Endothelial cell (in vitro differentiated cells): ENCODE measurements at places on chromosomes 1 and 21.

DNA sequence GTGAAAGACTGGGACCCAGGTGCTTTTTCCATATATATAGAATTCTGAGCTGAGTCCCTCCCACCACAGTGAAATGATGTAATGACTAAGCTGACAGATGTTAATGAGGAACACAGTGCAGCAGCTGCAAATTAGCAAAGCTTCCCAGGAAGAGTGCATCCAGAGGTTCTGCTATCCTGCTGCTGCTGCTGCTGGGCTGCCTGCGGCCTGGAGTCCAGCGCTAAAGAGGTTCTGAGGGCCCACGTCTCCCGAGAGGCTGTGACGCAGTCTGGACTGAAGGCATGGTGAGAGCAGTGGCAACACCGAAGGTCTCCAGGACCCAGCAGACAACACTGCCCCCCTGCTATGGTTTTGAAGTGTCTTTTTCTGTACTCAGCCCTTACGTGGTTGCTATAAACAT is 63.9 kb downstream of the URB2 start:
- H3K27ac ChIP-seq: no peak overlapping the region
- H3K27me3 ChIP-seq: peaks cover 3% of the 10 kb centered on the region
- no peak for DNase-seq
- H3K36me3 ChIP-seq: peaks cover 9% of the 10 kb centered on the region
- H3K4me3 ChIP-seq: no peak overlapping the region

DNA sequence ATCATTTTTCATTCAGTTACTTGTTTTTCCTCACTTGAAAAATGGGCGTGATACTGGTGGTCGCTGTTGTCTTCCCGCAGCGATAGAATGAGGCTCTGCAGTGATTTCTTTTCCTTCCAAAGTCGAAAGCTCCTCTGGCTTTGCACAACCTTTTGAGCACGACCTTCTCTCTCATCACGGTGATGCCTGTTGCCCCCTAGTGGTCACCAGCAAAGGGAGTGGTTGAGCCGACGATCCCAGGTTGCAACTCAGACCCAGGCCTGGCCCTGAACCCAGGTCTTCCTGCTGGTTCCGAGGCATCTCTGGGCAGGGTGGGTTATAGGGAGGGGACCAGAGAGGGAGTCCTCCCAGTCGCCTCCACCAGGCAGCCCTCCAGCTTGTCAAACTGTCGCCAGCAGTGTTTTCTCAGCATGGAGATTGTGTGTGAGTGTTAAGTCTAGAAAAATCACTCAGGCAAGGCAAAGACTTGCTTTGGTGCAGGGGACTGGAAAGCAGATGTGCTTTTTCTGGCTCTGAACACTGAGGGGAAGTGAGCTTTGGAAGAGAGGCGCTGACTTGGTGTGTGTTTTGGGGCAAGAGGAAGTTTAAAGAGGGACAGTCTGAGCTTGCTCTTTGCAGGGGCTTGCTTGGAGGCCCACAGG is 285.3 kb downstream of the CAMTA1 start:
- no peaks in the 10 kb centered on the region for H3K4me1 ChIP-seq
- H3K27me3 ChIP-seq: peaks cover 2% of the 10 kb centered on the region
- no peak overlapping the region for H3K4me3 ChIP-seq
- H3K36me3 ChIP-seq: no peaks in the 10 kb centered on the region
- DNase-seq: peak; percentile 75

DNA sequence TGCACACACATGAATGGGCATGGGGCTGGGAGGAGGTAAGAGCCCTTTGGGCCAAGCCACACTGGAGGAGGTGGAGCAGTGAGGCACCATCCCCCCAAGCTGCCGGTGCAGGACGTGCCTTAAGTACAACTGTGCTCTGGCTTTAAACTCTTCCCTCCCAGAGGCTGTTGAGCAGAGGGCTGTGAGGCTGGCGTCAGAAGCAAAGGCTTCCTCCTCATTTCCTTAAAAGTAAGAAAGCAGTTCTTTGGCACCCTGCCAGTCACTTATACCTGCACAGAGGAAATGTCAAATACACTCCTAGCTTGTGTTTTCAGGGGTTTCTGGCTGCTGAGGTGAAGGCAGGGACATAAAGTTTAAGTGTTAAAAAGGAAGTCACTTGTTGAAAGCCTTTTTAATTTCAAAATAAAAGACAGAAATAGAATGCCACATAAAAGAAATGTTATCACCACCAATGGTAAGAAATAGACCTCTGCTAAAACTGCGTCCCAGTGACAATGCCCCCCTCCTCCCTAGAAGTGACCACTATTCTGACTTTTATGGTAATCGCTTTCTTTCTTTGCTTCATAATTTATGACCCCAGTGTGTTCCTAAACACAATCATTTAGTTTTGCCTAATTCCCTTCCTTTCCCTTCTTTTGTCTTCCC is 33.0 kb downstream of the LAMC2 start:
- peaks cover 31% of the 10 kb centered on the region for H3K4me1 ChIP-seq
- H3K27ac ChIP-seq: no peak overlapping the region

DNA sequence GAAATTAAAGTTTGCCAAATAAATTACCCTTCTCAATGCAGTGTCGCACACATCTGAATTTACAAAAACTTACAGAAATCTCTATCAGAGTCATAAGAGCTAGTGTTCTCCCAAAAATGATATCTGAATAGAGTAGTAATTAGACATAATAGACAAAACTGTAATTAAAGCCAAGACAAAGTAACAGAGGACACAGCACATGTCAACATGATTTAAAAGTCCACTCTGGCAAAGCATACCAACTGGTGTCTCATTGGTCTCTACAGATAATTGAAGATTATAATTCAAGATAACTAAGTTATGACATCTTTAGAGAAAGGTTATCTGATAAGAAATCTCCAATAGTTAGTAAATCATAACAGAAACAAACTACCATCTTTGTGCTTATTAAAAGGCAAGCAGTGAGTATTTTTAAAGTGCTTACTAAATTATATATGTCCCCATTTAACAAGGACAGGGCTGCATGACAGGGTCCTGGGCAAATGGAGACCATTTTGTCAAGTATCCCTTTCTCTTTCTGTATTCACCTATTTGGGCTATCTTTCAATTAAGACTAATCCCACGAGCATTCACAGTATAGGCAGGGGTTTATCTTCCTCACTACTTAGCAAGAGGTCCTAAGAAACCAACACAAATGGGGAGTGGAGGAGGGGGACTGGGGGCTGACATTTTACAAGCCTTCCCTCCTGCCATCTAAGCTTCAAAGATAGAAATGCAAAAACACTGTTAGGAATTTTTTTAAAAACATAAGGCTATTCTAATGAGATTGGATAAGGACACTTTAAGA is 26.0 kb downstream of the PTP4A2 start:
- H3K36me3 ChIP-seq: peaks cover 31% of the 10 kb centered on the region
- H3K27ac ChIP-seq: no peak overlapping the region
- no peak for DNase-seq
- H3K27me3 ChIP-seq: no peaks in the 10 kb centered on the region
- H3K4me1 ChIP-seq: peaks cover 8% of the 10 kb centered on the region

DNA sequence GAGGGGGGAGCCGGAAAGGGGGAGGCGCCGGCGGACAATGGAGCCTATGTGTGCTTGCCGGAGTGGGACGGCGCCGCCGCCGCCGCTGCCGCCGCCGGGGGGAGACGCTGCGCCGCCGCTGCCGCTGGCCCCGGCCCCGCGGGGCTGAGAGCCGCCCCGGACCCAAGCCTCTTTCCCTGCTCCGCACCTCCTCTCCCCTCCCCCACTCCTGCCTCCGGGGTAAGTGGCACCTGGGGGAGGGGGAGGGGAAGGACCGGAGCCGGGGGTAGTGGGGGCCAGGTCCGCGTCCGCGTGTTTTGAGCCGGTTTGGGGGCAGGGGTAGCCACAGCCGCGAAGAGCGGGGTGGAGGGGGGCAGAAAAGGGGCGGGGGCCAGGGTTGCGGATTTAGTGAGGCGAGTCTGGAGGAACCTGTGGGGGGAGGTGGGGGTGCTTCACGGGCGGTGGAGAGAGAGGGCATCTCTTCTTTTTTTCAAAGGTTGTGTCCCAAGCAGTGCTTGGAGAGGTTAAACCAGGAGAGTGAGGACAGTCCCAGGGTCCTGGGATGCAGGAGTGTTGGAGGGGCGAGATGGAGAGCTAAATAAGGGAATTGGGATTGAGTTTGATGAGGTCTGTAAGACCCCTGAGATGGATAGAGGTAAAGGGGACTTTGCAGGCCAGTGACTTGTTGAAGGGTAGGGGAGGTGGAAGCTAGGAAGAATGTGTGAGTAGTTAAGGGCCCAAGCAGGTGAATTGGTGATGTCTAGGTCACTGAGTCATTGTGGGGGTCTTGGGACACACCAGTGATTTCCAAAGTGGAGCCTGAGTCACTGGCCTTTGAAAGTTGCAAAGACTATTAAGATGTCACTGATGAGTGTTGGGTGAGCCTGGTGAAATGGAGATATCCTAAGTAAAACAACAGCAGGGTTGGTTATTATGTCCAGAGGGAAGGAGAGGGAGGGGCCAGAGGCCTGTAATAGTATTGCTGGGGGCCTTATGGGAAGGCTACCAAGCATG is 59.1 kb downstream of the BCL9 start:
- peak overlapping the region; percentile 61 for H3K27ac ChIP-seq
- H3K27me3 ChIP-seq: peaks cover 1% of the 10 kb centered on the region
- no peak for DNase-seq
- no peaks in the 10 kb centered on the region for H3K36me3 ChIP-seq
- H3K4me1 ChIP-seq: peaks cover 17% of the 10 kb centered on the region

DNA sequence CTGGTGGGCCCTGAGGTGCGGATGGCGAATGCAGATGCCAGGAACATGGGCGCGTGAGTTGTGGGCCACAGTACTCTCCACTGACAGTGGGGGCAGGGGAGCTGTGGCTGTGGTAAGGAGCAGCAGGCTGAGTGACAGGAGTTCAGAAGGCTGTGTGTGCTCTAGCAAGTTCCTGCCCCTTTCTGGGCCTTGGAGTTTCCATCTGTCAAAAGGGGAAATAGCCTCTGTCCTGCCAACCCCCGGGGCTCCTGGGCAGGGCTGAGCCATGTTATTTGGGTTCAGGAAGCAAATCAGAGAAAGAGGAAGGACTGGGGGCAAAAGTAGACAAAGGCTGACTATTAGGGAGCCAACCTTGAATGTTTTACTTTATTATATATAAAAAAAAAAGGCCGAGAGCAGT is 19.5 kb upstream of the MFN2 start:
- no peaks in the 10 kb centered on the region for H3K27me3 ChIP-seq
- H3K27ac ChIP-seq: peak overlapping the region; percentile 61
- H3K4me1 ChIP-seq: peaks cover 5% of the 10 kb centered on the region
- peaks cover 23% of the 10 kb centered on the region for H3K36me3 ChIP-seq

GRCh38 chr1:159827102-159827490 is 423 bp downstream of the SLAMF8 start:
- peaks cover 6% of the 10 kb centered on the region for H3K4me1 ChIP-seq
- H3K4me3 ChIP-seq: no peak overlapping the region
- no peak overlapping the region for H3K27ac ChIP-seq
- no peak for DNase-seq
- peaks cover 15% of the 10 kb centered on the region for H3K27me3 ChIP-seq

- H3K4me3 ChIP-seq: no peak overlapping the region
- no peak for DNase-seq
- no peaks in the 10 kb centered on the region for H3K36me3 ChIP-seq
Measured at GRCh38 chr1:178912597-178912996, 41.7 kb upstream of the ANGPTL1 start.

- no peak overlapping the region for H3K4me3 ChIP-seq
- no peaks in the 10 kb centered on the region for H3K4me1 ChIP-seq
- H3K27me3 ChIP-seq: peaks cover 5% of the 10 kb centered on the region
- H3K27ac ChIP-seq: no peak overlapping the region
- DNase-seq: no peak
- H3K36me3 ChIP-seq: no peaks in the 10 kb centered on the region
Measured at GRCh38 chr1:4933232-4933631, 278.8 kb downstream of the AJAP1 start.

- no peak overlapping the region for H3K27ac ChIP-seq
- H3K36me3 ChIP-seq: no peaks in the 10 kb centered on the region
- peaks cover 3% of the 10 kb centered on the region for H3K27me3 ChIP-seq
- no peaks in the 10 kb centered on the region for H3K4me1 ChIP-seq
- H3K4me3 ChIP-seq: no peak overlapping the region
Measured at GRCh38 chr1:157287462-157287861, 149.3 kb upstream of the ETV3 start.

DNA sequence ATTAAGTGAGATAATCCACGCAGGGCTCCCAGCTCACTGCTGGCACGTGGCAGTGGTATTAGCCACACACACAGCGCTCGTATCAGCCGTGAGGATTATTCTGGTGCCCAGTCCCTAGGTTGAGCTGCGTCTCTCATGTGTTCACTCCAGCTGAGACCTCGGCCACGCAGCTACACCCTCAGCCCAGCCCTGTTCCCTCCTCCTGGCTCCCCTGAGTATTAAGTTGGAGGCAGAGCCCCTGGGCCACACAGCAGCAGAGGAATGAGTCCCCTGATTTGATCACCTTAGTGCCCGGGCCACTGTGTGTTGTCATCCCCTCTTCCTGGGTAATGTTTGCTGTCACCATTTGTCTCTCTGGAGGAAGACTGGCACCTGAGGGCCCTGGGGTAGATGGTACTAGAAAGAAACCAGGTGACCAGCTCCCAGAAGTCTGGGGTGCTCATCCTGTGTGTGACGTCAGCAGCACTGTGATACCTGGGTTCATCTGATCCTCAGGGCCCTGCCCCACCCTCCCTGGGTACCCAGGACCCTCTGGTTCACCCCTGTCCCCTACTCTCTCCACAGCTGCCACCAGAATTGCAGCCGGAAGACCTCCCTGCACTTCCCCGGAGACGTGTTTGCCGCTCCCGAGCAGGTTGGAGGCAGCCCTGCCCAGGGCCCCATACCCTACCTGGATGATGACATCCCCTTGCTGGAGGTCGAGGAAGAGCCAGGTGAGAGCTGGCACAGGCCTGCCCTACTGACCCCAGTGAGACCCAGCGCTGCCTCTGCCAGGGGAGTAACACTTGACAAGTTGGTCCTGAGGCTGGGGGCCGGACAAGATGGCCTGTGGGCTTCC is 40.1 kb downstream of the DISP3 start:
- peaks cover 3% of the 10 kb centered on the region for H3K4me1 ChIP-seq
- no peak overlapping the region for H3K27ac ChIP-seq
- DNase-seq: no peak
- H3K27me3 ChIP-seq: peaks cover 10% of the 10 kb centered on the region
- peaks cover 4% of the 10 kb centered on the region for H3K36me3 ChIP-seq
- H3K4me3 ChIP-seq: no peak overlapping the region
